ENCODE measurements at places on chromosomes 5 and 9. TPM values are rescaled to one million over a fixed set of nuclear protein-coding genes. Genes with fewer than 3 reads are reported as not detected.

OR1N2 gene
- not detected for total RNA-seq

PCDHAC2 gene
- total RNA-seq = 0.07 TPM

SV2C gene
- not detected for total RNA-seq

ARRDC1 gene
- 36.0 TPM for total RNA-seq

CDKN2B gene
- total RNA-seq = not detected

ANXA2R gene
- 4.3 TPM for total RNA-seq

CARTPT gene
- total RNA-seq = not detected

FOXD4L6 gene
- total RNA-seq = not detected

CCL27 gene
- total RNA-seq = not detected

NRARP gene
- not detected for total RNA-seq

AMBP gene
- 0.26 TPM for total RNA-seq

CD14 gene
- total RNA-seq = 2.6 TPM

BARX1 gene
- 170 TPM for total RNA-seq

DOCK2 gene
- 12.6 TPM for total RNA-seq

SLC46A2 gene
- not detected for total RNA-seq

ITGA2 gene
- 0.95 TPM for total RNA-seq

HMGXB3 gene
- 38.2 TPM for total RNA-seq

TBC1D2 gene
- 3.6 TPM for total RNA-seq

PCDHGA10 gene
- 1.2 TPM for total RNA-seq

ARL10 gene
- total RNA-seq = 0.20 TPM

NSG2 gene
- not detected for total RNA-seq

KIAA1191 gene
- 120 TPM for total RNA-seq

SLCO6A1 gene
- not detected for total RNA-seq

FOXD4L3 gene
- total RNA-seq = not detected

RANBP3L gene
- total RNA-seq = not detected

EEIG1 gene
- 10.3 TPM for total RNA-seq

MAN1B1 gene
- 83.1 TPM for total RNA-seq

PLAC8L1 gene
- total RNA-seq = not detected

GDNF gene
- total RNA-seq = not detected

ZNF462 gene
- total RNA-seq = 6.8 TPM

NLN gene
- total RNA-seq = 64.6 TPM

ANKRD34B gene
- total RNA-seq = not detected

BTNL3 gene
- not detected for total RNA-seq

MYMK gene
- not detected for total RNA-seq

GOLGA2 gene
- total RNA-seq = 70.3 TPM

PCDHB9 gene
- total RNA-seq = 1.9 TPM

PCDHB8 gene
- total RNA-seq = not detected

CDH9 gene
- total RNA-seq = not detected

IL4 gene
- total RNA-seq = not detected
